ENCODE measurements at places on chromosomes 1 and 21. TPM values are rescaled to one million over a fixed set of nuclear protein-coding genes. Genes with fewer than 3 reads are reported as not detected.

CFHR5 gene
- total RNA-seq, result not detected

C1QTNF12 gene
- 0.85 TPM for total RNA-seq

L1TD1 gene
- not detected for total RNA-seq

CAPN9 gene
- total RNA-seq, result not detected

NCAM2 gene
- total RNA-seq, result 11.6 TPM

MYOM3 gene
- total RNA-seq, result under 0.01 TPM

FAM72C gene
- total RNA-seq, result 2.5 TPM

UBAP2L gene
- 37.5 TPM for total RNA-seq

BRWD1 gene
- total RNA-seq, result 46.4 TPM

LMOD1 gene
- 25.7 TPM for total RNA-seq

FLG2 gene
- not detected for total RNA-seq

RHBDL2 gene
- total RNA-seq, result 1.2 TPM

TRIM67 gene
- total RNA-seq, result not detected

HHIPL2 gene
- total RNA-seq, result not detected

YBEY gene
- total RNA-seq, result 16.3 TPM

CRNN gene
- total RNA-seq, result not detected

TTC34 gene
- total RNA-seq, result 0.28 TPM

ST6GALNAC5 gene
- 2.5 TPM for total RNA-seq

OR2T2 gene
- total RNA-seq, result not detected

NBPF4 gene
- not detected for total RNA-seq

GBP2 gene
- 10.9 TPM for total RNA-seq

SMCP gene
- total RNA-seq, result not detected

LEFTY2 gene
- total RNA-seq, result not detected

S100B gene
- 0.28 TPM for total RNA-seq

VANGL1 gene
- 7.6 TPM for total RNA-seq

ASPM gene
- total RNA-seq, result 4.8 TPM

C1QB gene
- not detected for total RNA-seq

C1orf116 gene
- not detected for total RNA-seq

OR10Z1 gene
- not detected for total RNA-seq

ALX3 gene
- not detected for total RNA-seq

RRP1B gene
- total RNA-seq, result 18.0 TPM

BNIPL gene
- 0.38 TPM for total RNA-seq

CCDC185 gene
- total RNA-seq, result not detected

CD164L2 gene
- not detected for total RNA-seq

C1orf50 gene
- total RNA-seq, result 5.9 TPM

SLC26A9 gene
- not detected for total RNA-seq

GBP3 gene
- total RNA-seq, result 63.6 TPM

SOX13 gene
- total RNA-seq, result 6.3 TPM

All from regular cardiac myocyte (primary cell).